Right ventricle myocardium superior (tissue), 1 donor: ENCODE measurements at places on chromosomes 13 and 19. TPM values are rescaled to one million over a fixed set of nuclear protein-coding genes. Genes with fewer than 3 reads are reported as not detected.

GRCh38 chr13:99546878-99547277 is 45.6 kb downstream of the TM9SF2 start:
- no peak for DNase-seq

DNA sequence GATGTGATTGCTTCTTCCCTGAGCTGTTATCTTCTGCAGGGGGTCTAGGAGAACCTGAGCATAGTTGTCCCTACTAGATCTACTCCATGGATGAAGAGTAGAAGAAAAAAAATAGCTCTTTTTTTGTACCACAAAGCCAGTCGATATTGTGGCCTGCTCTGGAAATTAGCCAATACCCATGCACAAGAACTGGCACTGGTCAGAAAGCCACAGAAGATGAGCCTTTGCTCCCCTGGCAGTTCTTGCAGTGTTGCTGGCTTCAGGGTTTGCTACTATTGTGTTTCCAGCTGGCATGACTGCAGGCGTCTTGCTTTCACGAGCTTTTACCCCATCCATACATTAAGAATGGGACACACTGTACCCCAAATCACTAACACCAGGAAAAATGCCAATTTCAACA is 547.7 kb upstream of the KLF12 start:
- no peak for DNase-seq

- peak; percentile 75 for DNase-seq
These were observed 1.3 kb downstream of the MAN2B1 start for GRCh38 chr19:12665281-12665573.

The SOX21 gene
- not detected for total RNA-seq

The CNFN gene
- total RNA-seq: 1.1 TPM

The FXYD3 gene
- total RNA-seq: 1.3 TPM
